ENCODE measurements at places on chromosomes 5 and 9.
A peak's percentile ranks its signal among the peaks of the same experiment; 100 is the strongest.

DNA sequence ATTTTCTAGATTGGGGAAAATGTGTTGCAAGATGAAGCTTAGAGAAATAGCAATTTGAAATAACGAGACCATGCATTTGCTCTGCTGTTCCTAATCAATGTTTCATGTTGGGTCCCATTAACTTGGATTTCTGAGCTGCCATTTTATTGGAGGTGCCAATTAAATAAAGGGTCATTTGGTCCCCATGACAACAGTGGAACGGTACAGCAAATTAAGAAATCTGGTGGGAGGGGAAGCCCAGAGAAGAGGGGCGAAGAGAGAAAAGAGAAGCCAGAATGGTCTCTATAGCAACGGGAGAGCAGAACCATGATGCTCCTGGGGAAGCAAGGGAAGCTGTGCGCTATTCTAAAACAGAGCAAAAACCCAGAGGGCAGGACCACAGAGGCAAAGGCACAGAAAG, 120.2 kb downstream of the ENTREP1 start:
- DNase-seq: no peak

- no peak for DNase-seq
These were observed 64.4 kb downstream of the C9orf85 start for GRCh38 chr9:71975833-71976232.

DNA sequence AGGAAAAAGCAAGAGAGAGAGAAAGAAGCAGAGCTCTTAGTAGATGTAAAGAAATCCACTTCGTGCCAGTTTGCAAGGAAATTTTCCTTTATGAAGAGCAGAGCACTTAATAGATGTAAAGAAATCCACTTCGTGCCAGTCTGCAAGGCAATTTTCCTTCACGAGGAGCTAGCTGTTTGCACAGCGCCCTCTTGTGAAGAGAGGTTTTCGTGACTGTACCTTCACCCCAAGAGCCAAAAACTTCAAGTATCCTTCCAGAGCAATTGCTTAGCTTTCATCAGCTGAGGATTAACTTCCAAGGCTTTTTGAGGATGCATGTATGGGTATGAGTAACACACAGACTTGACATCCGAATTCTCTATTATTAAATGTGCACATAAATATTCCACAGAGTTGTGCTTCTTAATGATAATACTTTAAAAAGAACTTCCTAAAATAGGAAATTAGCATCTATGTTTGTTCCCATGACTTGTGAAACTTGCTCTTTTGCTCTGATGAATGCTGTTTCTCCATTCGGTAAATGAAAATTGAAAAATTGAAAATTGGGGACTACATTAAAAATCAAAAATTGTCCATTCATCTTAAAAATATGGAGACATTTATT, 525.6 kb downstream of the PDE4D start:
- no peak for DNase-seq

DNA sequence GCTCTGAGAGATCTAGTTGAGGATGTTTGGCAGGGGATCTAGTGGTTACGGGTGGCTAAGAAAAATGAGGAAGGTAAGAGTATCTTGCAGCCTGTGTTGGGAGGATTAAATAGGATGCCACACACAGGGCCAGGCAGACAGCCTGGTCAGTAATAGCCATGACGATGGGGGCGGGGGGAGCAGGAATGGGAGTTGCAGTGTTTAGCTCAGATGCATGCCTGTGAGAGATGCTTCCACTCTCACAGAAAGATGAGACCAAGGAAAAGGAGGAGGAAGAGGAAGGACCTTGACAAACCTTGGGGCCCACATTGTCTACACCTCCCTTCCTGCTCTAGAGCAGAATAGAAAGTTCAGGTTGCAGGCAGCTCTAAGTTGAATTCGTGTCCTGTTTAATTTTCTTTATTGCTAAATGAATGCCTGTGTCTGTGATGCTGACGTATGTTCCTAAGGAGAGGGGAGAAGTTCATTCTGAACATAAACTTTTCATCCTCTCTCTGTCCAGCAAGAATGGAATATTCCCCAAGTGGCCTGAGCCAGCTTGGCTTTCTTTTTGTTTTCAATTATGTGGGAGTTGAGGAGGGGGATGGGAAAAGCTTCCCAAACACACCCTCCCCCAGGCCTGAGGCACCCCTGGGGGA, 28.7 kb downstream of the TGFBI start:
- peak; percentile 34 for DNase-seq

DNA sequence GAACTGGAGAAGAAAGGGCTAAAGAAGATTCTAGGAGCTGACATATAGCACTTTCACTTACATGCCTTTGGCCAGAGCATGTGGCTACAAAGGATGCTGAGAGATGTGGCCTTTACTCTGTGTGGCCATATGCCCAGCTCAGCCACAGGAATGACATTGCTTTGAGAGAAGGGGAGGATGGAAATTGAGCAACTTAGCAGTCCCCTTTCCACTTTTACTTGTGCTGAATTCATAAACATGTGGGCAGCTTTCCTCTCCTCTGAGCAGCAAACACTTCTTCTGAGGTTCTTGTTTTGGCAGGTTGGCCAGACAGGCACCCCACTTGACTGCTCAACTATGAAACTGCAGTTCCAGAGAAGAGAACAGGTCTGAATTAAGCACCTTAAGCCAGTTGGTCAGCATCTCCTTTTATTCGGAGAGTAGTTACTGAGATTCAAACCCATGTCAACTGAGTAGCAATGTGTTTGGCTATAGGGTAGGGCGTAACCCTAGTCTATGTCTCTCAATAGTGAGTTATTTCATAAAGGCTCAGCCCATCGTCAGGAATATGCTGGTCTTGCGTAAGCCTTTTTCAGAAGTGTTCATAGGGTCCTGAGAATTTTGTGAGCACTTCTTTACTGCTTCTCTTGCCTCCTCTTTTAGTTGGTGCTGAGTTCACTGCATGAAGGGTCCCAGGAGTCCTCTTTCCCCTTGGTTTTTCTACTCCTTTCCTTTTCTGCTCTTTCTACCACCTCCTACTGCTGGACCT, 134.5 kb downstream of the PALM2AKAP2 start:
- DNase-seq: no peak

GRCh38 chr5:139383275-139383992, at the start of gene SLC23A1:
SLC23A1 (minus strand) TSS chr5:139383297; CDS start chr5:139383253, 44 bp downstream.
- DNase-seq: peak; percentile 56

GRCh38 chr5:154365823-154366222, 80.0 kb upstream of the SAP30L start:
- no peak for DNase-seq

GRCh38 chr9:92044936-92045335, 70.3 kb downstream of the SPTLC1 start:
- no peak for DNase-seq

GRCh38 chr5:143605403-143606005, 202.0 kb upstream of the NR3C1 start:
- no peak for DNase-seq

GRCh38 chr5:178285399-178286225, 53.0 kb upstream of the PHYKPL start:
- DNase-seq: peak; percentile 55

GRCh38 chr9:36551129-36551528, 21.6 kb upstream of the MELK start:
- no peak for DNase-seq

GRCh38 chr9:74570879-74571512, 73.9 kb downstream of the RORB start:
- no peak for DNase-seq

Measured in spleen (tissue), 13 donors.